ENCODE measurements at places on chromosomes 2 and 18.
A peak's percentile ranks its signal among the peaks of the same experiment; 100 is the strongest.

DNA sequence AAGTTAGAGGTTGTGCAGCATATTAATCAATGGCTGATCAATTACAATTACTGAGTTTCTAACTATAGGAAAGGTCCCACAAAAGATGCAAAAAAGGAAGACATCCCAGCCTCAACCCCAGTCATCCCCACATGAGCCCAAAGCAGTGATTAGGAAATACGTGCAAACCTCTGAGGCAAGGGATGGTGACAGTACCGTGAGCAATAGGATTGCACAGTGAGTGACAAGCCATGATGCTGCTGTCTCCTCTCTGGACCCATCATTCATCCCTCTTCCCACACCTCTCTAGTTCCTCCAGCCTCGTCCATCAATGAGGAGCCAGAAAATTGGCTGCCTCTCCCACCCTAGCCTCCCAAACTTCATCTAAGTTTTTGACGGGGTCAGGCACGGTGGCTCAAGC, 4.0 kb upstream of the SLC11A1 start:
- DNase-seq = no peak

GRCh38 chr18:11004294-11004693, 145.1 kb downstream of the PIEZO2 start:
- DNase-seq = no peak

DNA sequence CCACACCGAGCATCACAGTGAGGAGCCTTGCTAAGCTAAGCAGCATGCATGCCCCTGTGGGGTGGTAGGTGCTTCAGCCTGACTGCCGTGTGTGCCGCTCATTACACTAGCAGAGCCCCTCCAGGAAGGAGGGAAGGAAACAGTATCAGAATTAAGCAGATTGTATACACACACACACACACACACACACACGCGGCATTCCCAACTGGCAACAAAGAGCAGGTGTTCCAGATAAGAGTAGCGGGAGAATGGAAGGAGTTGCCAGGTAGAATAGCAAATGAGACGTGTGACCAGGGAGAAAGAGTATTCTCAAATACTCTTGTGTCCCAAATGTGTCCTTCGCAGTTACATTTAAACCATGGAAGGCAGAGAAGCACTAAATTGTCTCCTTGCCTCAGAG, 47.6 kb upstream of the TTC39C start:
- no peak for DNase-seq

- no peak for DNase-seq
These were observed 674.9 kb downstream of the ZEB2 start for GRCh38 chr2:143844986-143845385.

DNA sequence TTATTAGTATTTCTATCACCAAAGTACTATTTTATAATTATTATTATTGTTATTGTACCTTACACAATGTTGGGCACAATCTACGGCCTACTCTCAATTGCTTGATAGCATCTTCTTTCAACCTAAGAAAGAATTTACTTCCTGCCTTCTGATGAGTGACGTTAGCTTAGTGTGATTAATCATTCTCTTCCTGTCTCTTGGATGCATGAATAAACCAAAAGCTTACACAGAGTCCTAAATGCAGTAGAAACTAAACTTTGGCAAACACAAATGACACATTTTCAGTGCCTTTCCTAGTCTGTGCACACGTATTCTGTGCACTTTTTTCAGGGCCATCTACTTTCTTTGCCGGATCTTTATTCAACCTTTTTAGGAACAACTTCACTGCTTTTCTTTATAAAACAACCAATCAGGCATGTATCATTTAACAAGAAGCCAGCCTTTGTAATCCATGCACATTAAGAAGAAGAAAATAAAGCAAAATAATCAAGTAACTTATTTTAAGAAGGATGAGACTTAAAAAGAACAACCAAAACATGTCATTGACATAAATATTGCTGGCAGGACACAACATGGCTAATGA, 19.1 kb downstream of the TRAK2 start:
- no peak for DNase-seq

GRCh38 chr2:137020452-137021196, 255.3 kb downstream of the THSD7B start:
- DNase-seq = no peak

DNA sequence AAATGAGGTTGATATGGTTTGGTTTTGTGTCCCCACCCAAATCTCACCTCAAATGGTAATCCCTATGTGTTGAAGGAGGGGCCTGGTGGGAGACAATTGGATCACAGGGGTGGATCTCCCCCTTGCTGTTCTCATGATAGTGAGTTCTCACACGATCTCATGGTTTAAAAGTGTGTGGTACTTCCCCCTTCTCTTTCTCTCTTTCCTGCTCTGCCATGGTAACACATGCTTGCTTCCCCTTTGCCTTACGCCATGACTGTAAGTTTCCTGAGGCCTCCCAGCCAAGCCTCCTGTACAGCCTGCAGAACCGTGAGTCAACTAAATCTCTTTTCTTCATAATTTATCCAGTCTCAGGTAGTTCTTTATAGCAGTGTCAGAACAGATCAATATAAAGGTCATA, 24.7 kb upstream of the FAM124B start:
- DNase-seq = no peak

GRCh38 chr2:226701052-226701451, 98.6 kb downstream of the IRS1 start:
- no peak for DNase-seq

DNA sequence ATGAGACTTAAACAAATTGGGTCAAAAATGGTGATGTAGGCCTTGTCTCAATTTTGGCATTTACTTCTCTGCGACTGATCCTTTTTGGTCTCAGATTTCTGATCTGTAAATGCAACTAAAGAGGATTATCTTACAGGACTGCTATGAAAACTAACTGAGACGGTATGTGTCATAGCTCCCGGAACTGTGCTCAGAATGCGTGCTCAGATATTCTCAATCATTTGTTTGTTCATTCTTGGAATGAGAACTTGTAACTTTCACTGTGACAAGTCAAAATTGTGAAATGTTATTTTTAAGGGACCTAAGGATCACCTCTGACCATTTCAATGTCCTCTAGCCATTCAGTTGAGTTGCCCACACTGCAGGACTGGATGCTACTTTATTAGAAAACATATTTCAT, 498.2 kb upstream of the PIK3C3 start:
- DNase-seq = no peak

DNA sequence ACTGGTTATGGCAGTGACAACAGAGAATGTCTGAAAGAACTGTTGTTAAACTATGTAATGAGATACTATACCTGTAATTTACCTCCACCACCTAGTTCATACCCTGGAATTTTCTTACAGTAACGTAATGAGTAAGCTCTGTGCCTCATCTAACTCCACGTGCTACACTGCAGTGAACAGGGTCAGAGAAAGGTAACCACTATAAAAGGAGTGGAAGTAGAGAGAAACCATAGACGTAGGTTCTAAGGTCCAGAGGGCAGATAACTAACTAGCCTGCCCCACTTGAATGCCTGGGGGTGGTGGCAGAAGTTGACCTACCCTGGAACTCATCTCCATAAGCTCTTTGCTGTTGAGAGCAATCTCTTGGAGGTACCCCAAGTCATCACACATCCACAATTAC, 32.0 kb upstream of the B4GALT6 start:
- DNase-seq = no peak

GRCh38 chr2:199977984-199978415, 22.6 kb downstream of the MAIP1 start:
- peak; percentile 43 for DNase-seq

DNA sequence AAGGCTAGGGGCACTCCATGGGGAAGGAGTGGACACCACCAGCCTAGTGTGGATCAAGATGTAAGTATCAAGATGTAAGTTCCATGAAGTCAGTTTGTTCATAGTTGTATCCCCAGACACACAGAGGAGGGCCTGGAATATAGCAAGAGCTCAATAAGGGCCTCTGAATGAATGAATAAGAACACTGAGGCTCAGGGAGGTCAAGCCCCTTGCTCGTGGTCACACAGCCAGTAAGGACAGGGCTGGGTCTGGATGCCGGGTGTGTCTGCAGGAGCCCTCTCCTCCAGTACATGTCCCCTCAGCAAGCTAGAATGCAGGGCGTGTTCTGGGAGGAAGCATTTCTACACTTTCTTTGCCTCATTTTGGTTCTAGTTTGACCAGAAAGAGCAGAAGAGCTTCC, 2.9 kb downstream of the RUFY4 start:
- no peak for DNase-seq

DNA sequence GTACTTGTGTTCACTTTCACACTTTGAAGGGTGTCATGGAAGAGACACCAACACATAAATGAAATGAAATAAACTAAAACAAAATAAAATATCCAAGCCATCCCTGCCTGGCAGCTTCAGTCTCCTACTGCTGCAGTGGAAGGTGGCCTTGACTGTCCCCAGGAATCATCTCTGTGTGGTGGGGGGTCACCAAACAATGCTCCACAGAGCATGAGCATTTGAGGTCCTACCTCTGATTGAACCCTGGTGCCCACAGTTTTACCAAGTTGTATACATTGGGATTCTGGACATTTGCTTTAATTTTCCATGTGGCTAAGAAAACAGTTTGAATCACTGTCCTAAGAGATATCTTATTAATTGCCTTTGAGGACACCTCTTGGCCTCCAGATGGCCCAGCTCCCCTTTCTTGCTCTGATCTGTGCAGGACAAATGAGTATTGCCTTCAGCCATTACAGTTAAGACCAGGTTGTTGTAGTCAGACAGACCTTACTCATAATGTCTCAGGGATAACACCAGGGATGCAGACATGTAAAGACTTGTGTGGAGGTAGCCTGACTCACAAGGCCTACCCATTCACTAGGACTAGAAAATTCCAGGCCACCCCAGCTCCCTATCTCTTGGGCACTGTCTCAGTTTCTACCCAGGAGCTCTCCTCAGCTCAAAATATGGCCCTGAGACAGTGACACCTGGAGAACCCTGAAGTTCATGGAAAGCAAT, 195.0 kb downstream of the MYCN start:
- DNase-seq = no peak

GRCh38 chr2:172600557-172601008, 44.7 kb downstream of the PDK1 start:
- no peak for DNase-seq

- no peak for DNase-seq
These were observed 3.0 kb upstream of the CHMP3 start for GRCh38 chr2:86566158-86566820.

- DNase-seq = no peak
These were observed 87.5 kb upstream of the CTAGE1 start for GRCh38 chr18:22505141-22505591.

DNA sequence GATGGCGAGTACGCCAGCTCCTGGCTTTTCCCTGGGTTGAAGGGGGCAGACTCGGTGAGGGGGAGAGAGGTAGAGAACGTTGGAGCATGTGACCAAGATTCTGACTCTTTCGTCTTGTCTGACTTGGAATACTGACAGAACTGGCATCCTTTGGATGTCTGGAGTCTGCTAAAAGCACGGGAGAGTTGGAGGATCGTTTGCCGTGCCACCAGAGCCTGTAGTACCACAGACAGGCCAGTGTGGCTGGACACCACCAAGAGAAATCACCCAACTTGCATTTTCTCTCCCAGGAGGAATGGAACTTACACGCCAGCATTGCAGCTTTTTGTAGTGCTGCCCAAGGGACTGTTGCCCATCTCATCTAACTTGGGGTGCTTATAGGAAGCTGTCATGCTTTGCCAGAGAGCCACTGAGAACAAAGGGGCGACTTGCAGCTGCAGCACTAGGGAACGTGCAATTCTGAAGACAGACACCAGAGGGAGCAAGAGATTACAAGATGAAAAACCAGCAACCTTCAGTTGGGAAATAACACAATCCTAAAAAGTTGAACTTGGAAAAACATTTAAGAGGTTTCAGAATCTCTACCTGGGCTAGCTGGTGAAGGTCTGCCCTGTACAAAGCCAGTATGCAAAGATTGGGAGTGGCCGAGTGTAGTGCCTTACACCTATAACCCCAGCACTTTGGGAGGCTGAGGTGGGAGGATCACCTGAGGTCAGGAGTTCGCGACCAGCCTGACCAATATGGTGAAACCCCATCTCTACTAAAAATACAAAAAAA, 24.1 kb downstream of the PSMG2 start:
- no peak for DNase-seq

GRCh38 chr18:9594823-9595596, 19.3 kb downstream of the PPP4R1 start:
- no peak for DNase-seq

- DNase-seq = no peak
These were observed 229.7 kb downstream of the KCNH7 start for GRCh38 chr2:162608901-162609300.

GRCh38 chr2:130347220-130347925, 4.7 kb downstream of the IMP4 start:
- DNase-seq = no peak

DNA sequence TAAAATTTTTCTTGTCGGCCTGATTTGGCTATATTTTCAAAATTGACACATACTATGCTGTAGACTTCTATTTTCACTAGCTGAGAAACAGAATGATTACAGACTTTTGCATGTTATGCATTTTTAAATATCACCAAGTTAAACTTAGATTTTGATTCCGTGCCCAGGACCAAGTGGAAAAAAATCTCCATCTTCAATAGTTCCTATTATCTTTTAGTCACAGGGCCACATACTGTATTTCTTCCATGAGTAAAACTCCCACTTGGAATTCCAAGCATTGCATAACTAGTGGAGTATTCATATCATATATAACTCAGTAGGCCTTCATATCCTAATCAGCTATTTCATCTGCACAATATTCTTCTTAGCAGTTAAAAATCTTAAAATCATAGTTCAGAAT, 470.9 kb downstream of the ARHGAP15 start:
- DNase-seq = no peak

DNA sequence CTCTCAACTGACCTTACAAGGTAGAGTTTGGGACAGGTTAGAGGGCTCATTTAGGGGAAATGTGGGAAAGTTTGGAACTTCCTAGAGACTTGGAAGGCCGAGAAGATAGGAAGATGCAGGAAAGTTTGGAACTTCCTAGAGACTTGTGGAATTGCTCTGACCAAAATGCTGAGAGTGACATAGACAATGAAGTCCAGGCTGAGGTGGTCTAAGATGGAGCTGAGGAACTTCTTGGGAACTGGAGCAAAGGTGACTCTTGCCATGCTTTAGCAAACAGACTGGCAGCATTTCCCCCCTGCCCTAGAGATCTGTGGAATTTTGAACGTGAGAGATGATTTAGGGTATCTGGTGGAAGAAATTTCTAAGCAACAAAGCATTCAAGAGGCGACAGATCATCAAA, 258.9 kb upstream of the GULP1 start:
- DNase-seq = no peak

GRCh38 chr2:208046686-208047085, 21.4 kb upstream of the PLEKHM3 start:
- no peak for DNase-seq

GRCh38 chr2:237617587-237617982, 9.8 kb upstream of the LRRFIP1 start:
- no peak for DNase-seq

GRCh38 chr2:162072976-162073887, 783 bp downstream of the DPP4 start:
- no peak for DNase-seq

GRCh38 chr2:228599781-228600180, 418.3 kb upstream of the SPHKAP start:
- no peak for DNase-seq

- DNase-seq = no peak
These were observed 1298.8 kb upstream of the NXPH2 start for GRCh38 chr2:140079038-140079437.

GRCh38 chr2:238847419-238847801, 475 bp upstream of the TWIST2 start:
- DNase-seq = no peak

All from stimulated activated CD4-positive, alpha-beta T cell treated with anti-CD3 and anti-CD28 coated beads, Interleukin-15, amount 100 ng/mL, for 48 hours (primary cell).